Caco-2 (cell line): ENCODE measurements at places on chromosomes 16 and 17.

DNA sequence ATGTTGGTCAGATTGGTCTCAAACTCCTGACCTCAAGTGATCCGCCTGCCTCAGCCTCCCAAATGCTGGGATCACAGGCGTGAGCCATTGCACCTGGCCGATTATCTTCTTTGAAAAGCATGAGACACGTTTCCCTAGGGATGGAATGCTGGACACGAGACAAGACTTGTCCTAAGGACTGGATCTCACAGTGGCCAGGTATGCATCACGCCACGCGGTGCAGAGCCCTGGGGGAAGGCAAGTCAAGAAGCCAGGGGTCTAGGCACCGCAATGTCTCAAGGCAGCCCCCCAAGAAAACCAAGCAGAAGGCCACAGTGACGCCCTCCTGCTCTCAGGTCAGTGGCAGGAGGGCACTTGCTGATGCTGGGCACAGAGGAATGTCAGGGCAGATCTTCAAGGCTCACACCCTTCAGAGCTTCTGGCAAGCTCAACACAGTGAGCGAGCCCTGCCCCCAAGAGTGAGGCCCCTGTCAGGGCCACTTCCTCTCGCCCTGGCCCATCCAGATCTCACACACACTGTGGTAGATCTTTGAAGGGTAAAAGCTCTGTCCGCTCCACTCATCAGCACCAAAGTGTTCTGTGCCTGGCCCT lies 134.7 kb downstream of the ZNF778 start:
- DNase-seq, result no peak

GRCh38 chr17:44213403-44214229 lies 5.9 kb downstream of the UBTF start:
- DNase-seq, result no peak

- peak; percentile 64 for DNase-seq
Measured at GRCh38 chr17:45705123-45706009, 78.8 kb upstream of the CRHR1 start.

DNA sequence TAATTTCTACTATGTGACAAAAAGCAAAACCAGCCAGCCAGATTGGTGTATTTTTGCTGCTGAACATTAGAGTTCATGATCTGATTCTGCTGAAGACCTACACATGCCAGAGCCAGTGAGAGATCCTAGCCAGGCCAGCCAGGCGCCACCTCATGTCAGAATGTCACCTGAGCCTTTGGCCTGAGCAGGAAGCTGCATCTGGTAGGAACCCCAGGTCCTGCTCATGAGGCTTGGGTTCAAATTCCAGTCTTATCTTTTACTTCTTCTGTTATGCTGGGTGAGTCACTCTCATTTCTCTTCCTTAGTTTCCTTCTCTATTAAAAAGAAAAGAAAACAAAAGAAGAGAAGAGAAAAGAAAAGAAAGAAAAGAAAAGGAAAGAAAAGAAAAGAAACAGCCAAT lies 585.1 kb upstream of the CDH5 start:
- DNase-seq, result no peak

DNA sequence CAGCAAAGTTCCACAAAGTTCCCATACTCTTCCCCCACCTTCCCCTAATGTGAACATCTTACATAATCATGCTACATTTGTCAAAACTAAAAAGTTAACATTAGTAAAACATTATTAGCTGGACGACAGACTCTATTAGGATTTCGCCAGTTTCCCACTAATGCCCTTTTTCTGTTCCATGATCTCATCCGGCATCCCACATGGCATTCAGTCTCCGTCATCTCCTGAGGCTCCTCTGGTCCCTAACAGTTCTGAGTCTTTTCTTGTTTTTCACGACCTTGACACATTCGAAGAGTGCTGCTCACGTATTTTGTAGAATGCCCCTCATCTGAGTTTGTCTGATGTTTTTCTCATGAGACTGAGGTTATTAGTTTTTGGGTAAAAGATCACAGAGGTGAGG lies 8.8 kb upstream of the MPRIP start:
- no peak for DNase-seq

DNA sequence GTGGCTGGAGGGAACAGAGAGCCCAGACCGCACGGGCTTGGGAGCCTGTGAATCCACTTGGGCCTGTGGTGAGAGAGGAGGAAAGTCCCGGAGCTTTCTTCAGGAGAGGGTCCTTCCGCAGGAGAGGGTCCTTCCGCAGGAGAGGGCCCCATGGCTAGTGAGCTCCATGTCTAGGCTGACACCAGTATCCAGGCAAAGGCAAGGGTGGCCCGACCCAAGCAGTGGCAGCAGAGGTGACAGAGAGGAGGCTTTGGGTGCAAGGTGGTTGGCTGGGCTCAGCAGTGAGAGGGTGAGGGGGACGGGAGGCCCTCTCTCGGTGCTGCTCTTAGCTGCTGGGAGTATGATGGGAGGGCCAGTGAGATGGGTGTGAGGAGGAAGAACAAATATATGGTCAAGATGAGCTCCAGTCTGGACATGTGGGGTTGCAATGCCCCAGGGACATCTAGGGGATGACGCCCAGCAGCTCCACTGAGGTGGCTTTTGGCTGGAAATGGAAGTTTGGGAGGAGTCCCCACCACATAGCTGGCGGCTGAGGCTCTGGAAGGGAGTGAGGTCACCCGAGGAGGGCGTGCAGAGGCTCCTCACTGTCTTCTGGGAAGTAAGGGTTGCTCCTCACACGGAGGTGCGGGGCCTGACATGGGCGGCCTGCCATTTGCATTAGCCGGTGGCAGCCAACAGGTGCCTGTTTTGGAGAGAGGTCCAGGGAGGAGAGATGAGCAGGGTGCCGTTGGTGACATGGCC lies 2.3 kb upstream of the HSD3B7 start:
- DNase-seq, result no peak

DNA sequence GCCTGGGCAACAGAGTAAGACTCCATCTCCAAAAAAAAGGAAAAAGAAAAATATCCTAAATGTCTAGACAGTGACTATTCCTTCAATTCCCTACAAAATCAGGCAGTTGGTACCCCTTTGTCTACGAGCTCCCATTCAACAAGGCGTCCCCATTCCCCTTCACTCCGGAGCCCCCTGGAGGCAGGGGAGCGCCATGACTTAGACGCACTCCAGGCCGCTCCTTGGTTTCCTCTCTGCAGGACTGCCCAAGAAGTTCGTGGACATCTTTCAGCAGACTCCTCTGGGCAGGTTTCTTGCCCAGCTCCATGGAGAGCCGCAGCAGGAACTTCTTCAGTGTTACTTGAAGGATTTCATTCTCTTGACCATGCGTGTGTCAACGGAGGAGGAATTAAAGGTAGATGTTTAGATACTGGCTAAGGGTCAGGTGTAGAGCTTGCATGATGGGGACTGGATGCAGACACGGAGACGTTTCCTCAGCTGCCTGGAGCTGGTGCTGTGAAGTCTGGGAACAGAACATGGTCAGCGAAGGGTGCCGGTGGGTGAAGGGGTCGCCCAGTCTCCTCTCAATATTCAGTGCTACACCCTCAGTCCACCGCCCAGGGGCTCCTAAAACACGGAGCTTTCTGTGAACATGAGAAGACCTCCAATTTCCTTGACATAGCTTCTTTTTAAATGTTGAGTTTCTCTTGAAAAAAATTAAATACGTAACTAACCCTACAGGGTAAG lies 53.3 kb upstream of the ENDOV start:
- peak; percentile 45 for DNase-seq

DNA sequence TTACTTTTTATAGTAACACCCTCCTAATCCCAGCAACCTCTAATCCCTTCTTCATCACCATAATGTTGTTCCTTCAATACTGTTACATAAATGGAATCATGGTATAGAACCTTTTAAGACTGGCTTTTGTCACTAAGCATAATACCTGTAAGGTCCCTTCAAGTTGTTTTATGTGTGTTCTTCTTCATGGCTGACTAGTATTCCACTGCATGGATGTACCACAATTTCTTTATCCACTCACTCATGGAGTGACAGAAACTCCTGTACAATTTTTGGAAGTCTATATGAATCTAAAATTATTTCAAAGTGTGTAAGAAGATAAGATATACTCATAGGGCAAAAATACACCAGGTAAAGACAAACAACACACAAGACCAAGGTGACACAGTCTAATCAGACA lies 36.8 kb downstream of the MEAK7 start:
- no peak for DNase-seq

GRCh38 chr16:20849589-20850390 lies 43.5 kb downstream of the REXO5 start:
- peak; percentile 78 for DNase-seq

DNA sequence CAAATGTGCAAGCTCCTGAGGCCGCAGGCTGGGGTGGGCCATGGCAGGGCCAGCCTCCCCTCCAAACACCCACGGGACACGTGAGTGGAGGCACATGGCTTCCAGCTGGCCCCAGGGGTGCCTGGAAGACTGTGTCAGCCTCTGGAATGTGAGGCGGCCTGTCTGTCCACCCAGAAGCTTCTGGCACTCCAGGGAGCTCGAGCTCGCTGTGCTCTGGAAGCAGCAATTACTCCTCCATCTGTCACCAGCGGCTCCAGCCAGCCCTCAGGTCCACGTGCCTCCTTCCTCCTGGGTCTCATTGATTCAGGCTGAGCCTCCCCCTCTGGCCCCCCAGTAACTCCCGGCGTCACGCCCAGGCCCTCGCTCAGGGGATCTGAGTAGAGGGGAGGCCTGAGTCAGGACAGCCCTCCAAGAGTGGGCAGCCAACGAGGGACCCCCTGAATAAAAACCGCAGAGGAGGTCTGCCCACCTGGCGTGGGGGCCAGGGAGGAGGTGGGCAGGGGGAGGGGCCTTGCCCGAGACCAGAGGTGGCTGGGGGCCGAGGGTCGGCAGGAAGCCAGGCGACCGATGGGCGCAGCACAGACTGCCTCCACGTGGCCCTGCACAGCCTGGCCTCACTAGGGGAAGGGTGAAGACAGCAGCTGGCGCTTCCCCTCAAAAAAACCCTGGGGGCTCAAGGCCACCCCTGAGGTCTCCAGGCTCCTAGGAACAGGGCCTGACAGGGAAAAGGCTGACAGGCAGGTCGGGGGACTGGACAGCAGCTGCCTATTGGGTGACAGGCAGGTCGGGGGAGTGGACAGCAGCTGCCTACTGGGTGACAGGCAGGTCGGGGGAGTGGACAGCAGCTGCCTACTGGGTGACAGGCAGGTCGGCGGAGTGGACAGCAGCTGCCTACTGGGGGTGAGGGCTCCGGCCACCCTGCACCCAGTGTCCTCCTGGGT lies 11.9 kb downstream of the PIEZO1 start:
- peak; percentile 65 for DNase-seq

GRCh38 chr17:40190197-40191021 lies 13.1 kb downstream of the RAPGEFL1 start:
- peak; percentile 54 for DNase-seq

GRCh38 chr17:34110315-34110714 lies 144.8 kb upstream of the CCL2 start:
- no peak for DNase-seq

- peak; percentile 53 for DNase-seq
Measured at GRCh38 chr16:2196162-2196980, at the start of gene CASKIN1. CASKIN1 (minus strand) TSS chr16:2196605; CDS start chr16:2196432, 173 bp downstream.

DNA sequence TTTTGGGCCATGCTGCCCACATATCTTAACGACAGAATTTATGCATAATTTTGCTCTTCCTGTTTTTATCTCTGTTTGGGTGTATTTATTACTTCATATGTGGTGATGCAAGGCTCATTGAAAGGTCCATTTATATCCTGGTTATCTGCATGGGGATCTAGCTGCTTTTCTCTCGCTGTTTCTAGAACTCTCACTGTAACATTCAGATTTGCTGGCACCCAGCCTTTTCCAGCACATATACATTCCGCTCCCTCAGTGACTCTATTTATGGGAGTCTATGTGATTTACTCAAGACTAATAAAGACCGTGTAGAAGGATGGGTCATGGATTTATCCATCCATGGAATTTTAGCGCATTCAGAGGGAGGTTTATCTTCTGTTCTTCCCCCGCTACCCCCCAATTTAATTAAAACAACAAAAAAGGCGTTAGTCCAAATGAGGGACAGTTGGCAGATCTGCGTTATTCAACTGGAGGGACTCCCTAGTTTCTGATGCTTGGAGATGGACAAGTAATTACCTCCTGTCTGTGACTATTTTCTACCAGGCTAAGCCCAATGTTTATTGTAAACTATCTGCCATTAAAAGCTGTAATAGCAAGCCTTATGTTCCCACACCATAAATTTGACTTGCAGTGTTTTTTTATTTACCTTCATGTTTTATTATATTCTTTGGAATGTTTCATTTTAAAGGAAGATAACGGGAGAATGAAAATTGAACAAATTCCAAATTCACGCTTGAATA lies 19.8 kb upstream of the MARCHF10 start:
- DNase-seq, result no peak

GRCh38 chr17:27577121-27577761 lies 53.7 kb upstream of the LGALS9 start:
- peak; percentile 82 for DNase-seq

DNA sequence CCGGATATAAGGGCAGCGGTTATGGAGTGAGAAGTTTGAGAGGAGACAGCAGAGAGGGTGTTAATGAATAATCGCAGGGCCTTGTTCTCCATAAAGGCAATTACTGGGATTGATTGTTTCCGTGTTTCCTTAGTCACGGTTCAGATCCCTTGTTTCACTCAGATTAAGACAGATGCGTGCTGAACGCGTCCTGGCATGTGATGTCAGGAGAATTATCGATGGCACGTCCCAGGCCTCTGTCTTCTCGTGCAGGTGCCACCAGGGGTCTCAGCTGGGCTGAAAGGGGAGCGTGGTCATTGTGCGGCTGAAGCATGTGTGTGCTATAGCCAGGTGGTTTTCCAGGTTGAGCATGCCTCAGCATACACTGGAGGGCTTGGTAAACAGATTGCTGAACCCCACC lies 142.4 kb upstream of the NOL11 start:
- DNase-seq, result no peak

GRCh38 chr16:84725481-84726078 lies 25.8 kb downstream of the USP10 start:
- no peak for DNase-seq

DNA sequence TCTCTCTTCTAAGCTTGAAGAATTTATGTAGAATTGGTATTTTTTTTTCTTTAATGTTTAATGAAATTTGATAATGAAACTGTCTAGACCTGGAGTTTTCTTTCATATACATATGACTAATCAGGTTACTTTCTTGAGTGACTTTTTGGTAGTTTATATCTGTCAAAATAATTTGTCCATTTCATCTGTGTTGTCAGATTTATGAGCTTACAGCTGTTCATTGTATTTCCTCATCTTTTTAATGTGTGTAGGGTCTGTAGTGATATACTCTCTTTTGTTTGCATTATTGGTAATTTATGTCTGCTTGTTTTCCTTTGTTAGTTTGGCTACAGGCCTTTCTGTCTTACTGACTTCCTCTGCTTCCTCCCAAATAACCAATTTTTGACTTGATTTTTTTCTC lies 55.7 kb downstream of the TAOK1 start:
- DNase-seq, result no peak

DNA sequence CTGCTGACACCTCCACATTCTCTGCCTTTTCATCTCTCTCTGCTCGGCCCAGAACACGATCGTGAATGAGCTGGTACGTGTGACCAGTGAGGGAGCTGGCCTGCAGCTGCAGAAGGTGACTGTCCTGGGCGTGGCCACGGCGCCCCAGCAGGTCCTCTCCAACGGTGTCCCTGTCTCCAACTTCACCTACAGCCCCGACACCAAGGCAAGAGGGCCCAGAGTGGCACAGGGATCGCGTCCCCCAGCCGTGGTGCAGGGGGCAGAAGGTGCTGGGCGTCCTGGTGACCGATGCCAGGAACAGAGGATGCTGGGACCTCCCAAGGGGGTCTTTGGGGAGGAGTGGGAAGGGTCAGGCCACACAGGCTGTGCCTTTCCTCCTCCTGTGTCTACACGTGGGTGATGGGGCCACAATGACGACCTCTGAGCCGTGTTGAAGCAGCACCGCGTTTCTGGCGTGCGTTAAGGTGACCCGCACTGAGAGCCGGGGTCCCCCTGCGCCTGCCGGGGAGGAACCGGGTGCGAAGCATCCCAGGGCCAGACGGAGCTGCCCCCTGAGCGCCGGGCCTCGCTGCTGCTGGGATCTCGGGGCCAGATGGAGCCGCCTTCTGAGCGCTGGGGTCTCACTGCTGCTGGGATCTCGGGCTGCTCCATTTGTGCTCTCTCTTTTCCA lies 17.4 kb downstream of the GAA start:
- no peak for DNase-seq
